ENCODE measurements at places on chromosomes 13 and 19. TPM values are rescaled to one million over a fixed set of nuclear protein-coding genes. Genes with fewer than 3 reads are reported as not detected.

The FCER2 gene
- 0.44 TPM for total RNA-seq

DNA sequence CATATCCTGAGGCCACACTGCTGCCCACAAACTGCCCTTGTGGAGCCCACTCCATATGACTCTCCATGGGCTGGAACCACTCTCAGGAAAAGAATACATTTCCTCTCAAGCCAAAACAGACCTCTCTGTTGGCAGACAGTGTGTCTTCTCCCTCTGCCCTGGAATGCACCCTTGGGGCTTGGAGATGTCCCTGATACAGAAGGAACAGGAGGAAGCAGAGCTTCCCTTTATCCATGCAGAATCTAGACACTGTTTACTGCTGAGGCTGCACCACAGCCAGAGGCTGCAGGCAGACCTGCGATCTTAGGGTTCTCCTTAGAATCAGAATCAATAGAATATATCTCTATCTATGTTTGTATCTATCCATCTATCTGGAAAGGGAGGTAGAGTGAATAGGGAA lies 26.8 kb upstream of the CYP4F8 start:
- H3K27me3 ChIP-seq, result peaks cover 8% of the 10 kb centered on the region
- H3K36me3 ChIP-seq, result no peaks in the 10 kb centered on the region
- no peak overlapping the region for H3K27ac ChIP-seq
- no peak for DNase-seq

DNA sequence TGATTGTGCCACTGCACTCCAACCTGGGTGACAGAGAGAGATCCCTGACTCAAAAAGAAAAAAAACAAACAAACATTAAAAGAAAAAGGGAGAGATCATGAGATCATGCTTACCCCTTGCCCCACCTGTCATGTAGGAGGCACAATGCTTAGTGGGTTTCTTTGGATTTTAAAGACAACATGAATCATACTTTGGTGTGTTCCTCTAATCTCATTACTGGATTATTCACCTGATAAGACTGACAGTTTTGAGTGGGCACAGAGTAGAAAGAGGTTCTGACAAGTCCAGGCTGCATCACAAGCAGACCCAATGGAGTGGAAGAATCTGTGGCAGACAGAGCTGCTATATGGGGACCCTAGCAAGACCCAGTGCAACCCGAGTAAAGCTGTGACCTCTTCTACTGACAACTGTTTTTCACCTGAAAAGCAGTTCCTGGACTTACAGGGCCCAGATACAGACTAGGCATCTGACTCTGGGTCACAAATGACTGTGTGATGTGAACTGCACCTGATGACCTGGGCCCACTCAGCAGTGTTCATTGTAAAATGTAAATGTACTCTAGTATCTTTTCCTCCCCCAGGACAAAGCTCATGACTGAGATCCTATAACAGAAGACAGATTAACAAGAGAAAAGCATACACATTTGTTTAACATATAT lies 28.9 kb upstream of the USP12 start:
- H3K4me3 ChIP-seq, result no peak overlapping the region
- no peaks in the 10 kb centered on the region for H3K4me1 ChIP-seq
- no peak for DNase-seq
- H3K27me3 ChIP-seq, result peaks cover 2% of the 10 kb centered on the region
- no peak overlapping the region for H3K27ac ChIP-seq

DNA sequence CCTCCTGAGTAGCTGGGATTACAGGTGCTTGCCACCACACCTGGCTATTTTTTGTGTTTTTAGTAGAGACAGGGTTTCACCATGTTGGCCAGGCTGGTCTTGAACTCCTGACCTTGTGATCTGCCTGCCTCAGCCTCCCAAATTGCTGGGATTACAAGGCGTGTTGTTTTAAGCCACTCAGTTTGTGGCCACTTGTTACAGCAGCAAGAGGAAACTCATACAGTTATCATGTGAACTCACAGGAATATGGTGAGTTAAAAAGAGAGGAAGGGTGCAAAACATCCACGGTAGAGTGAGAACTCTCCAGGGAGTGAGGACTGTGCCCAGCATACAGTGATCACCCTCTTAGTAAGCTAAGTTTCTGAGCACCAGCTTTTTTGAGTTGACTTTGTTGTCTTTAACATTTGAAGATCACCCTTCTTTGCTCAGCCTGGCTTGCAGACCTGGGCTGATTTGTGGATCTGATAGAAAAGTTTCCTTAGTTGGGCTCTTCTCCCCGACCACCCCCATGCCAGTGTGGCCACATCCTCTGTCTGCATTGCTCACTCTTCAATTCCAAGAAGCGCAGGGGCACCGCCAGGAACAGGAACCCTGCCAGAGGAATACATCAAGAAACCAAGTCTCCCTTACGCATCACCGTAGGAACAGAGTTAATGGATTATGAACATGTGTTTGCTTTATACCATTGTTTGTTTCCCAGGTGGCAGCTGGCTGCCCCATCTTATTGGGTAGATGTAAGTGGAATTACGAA lies 16.0 kb downstream of the ALOX5AP start:
- H3K36me3 ChIP-seq, result no peaks in the 10 kb centered on the region
- no peak for DNase-seq

The ASF1B gene
- 6.6 TPM for total RNA-seq

DNA sequence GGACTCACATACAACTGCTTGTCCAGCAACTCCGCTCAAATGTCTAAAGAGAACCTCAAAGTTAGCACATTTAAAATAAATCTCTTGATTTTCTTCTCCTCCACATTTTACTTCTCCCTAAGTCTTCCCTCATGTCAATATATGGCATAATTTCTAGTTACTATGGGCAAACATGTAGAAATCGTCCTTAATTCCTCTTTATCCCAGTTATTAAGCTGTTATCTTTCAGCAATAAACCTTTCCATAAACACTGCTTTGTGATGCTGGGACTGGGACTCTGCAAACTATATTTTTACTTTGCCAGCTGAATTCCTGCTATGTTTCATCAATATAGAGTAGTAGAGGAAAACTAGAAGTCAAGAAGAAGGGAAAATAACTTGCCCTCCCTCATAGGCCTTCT lies 99.7 kb downstream of the KCNRG start:
- no peaks in the 10 kb centered on the region for H3K27me3 ChIP-seq
- H3K4me3 ChIP-seq, result no peak overlapping the region
- H3K36me3 ChIP-seq, result no peaks in the 10 kb centered on the region
- no peaks in the 10 kb centered on the region for H3K4me1 ChIP-seq
- H3K27ac ChIP-seq, result no peak overlapping the region
- no peak for DNase-seq

The IL4I1 gene
- total RNA-seq, result 0.53 TPM

DNA sequence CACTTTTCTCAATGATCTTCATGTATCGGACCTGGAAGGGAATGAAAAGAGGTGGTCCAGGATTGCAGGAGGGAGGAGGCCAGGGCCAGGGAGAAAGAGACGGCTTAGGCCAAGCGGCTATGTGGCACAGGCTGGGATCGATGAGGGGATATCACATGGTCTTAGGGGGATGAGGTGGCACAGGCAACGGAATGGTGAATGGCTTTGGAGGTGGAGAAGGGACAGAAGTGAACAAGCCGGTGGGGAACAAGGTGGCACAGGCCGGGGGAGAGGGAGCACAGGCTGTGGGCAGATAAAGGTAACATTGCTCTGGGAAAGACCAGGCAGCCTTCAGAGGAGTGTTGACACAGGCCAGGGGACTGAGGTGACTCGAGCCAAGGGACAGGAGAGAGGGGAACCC lies 5.7 kb upstream of the CDKN2D start:
- no peak for DNase-seq
- H3K27me3 ChIP-seq, result no peaks in the 10 kb centered on the region
- no peak overlapping the region for H3K4me3 ChIP-seq
- peaks cover 10% of the 10 kb centered on the region for H3K4me1 ChIP-seq

The TRPC4 gene
- total RNA-seq, result 1.1 TPM

The ELSPBP1 gene
- not detected for total RNA-seq

DNA sequence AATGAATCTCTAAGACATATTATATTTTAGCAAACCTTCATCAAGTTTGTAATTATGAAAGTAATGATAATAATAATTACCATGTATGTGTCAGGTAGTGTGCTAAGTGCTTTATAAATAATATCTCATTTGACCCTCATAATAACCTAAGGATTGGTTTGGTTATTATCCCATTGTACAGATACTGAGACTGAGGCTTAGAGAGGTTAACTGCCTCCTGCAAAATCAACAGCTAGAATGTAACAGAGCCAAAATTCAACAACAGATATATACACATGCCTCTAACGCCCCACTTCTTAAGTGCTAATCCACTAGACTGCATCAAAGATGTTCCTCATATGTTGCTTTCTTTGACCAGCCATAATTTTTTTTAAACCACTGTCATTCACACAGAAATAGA lies 140.8 kb downstream of the ZAR1L start:
- no peak overlapping the region for H3K4me3 ChIP-seq
- H3K36me3 ChIP-seq, result peaks cover 8% of the 10 kb centered on the region
- H3K4me1 ChIP-seq, result peaks cover 2% of the 10 kb centered on the region
- no peak for DNase-seq
- no peaks in the 10 kb centered on the region for H3K27me3 ChIP-seq

The GAPDHS gene
- not detected for total RNA-seq

The LILRA6 gene
- total RNA-seq, result 0.71 TPM

- no peaks in the 10 kb centered on the region for H3K36me3 ChIP-seq
- no peaks in the 10 kb centered on the region for H3K4me1 ChIP-seq
- H3K27me3 ChIP-seq, result peaks cover 2% of the 10 kb centered on the region
These were observed 24.7 kb upstream of the CD33 start for GRCh38 chr19:51200071-51200666.

The S1PR5 gene
- total RNA-seq, result 0.75 TPM

GRCh38 chr13:113970810-113971470 lies 2.9 kb downstream of the C13orf46 start:
- no peak for DNase-seq
- H3K27me3 ChIP-seq, result no peaks in the 10 kb centered on the region
- H3K4me1 ChIP-seq, result no peaks in the 10 kb centered on the region
- H3K36me3 ChIP-seq, result peaks cover 30% of the 10 kb centered on the region
- no peak overlapping the region for H3K4me3 ChIP-seq

The IGFL4 gene
- 1.9 TPM for total RNA-seq

DNA sequence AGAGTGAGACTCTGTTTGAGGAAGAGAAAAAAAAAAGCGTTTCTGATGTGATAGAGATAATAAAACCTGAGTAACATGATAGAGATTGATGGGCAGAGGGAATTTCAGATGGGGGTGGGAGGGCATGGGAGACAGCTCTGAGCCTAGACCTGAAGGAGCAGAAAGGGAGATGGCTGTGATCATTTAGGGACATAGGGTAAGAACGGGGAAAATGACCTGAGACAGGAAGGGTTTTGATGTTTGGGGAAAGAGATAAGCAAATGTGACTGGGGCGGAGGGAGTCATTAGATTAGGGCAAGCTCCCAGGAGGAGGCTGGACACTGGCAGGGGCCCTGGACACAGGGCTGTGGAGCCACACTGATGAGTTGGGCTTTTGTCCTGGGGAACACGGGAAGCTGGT lies 6.1 kb downstream of the ZNF320 start:
- H3K36me3 ChIP-seq, result peaks cover 45% of the 10 kb centered on the region
- no peak overlapping the region for H3K4me3 ChIP-seq
- DNase-seq, result no peak
- H3K4me1 ChIP-seq, result peaks cover 3% of the 10 kb centered on the region

DNA sequence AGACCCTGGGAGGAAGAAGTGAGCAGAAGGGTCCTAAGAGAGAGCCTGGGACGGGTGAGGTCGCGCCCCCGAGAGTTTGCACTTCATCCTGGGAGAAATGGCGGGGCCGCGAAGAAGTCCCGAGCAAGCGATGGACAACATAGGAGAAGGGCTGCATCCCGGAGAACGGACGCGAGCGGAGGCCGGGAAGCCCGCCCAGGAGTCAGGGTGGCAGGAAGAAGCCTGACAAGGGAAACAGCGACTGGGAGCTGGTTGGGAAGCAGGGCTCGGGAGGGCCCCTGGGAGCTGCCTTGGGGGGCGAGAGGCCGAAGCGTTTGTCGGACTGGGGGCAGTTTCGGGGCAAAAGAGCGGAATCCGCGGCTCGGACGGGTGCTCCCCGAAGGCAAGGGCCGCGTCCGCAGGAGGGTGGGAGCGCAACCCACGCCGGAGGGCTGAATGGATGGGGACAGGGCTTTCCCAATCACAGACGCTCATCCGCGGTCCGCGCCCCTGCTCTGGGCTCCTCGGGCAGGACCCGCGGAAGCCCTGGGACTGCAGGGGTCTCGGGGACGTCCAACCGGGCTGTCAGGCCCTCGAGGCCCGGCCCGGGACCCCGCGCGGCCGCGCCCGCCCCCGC lies 469 bp downstream of the ABHD17A start:
- H3K27me3 ChIP-seq, result no peaks in the 10 kb centered on the region
- H3K27ac ChIP-seq, result peak overlapping the region; percentile 91
- DNase-seq, result no peak
- peaks cover 42% of the 10 kb centered on the region for H3K4me1 ChIP-seq
- H3K36me3 ChIP-seq, result peaks cover 5% of the 10 kb centered on the region
- peak overlapping the region; percentile 98 for H3K4me3 ChIP-seq

The IGSF23 gene
- total RNA-seq, result not detected

DNA sequence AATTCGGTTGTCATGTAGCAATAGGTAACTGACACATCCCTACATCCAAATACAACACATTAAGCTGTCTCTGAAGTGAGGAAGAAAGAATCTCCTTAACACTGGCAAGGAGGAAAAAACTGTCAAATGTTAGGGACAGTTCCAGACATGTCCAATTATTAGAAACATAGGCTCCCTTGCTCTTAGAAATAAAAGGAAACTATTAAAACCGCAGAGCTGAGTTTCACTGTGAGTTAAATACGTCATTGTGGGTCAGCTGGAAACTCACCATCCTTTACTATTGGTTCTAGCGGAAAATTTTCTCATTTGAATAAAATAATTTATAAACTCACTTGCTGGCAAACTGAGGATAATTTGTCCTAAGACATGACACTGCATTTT lies 40.7 kb downstream of the STARD13 start:
- H3K36me3 ChIP-seq, result peaks cover 8% of the 10 kb centered on the region
- no peaks in the 10 kb centered on the region for H3K27me3 ChIP-seq
- no peak overlapping the region for H3K4me3 ChIP-seq
- H3K4me1 ChIP-seq, result no peaks in the 10 kb centered on the region
- no peak overlapping the region for H3K27ac ChIP-seq
- DNase-seq, result no peak
